ENCODE measurements at places on chromosomes 16 and 17. TPM values are rescaled to one million over a fixed set of nuclear protein-coding genes. Genes with fewer than 3 reads are reported as not detected.

GRCh38 chr17:18016426-18016825 is 22.5 kb downstream of the ATPAF2 start:
- no peak for DNase-seq

DNA sequence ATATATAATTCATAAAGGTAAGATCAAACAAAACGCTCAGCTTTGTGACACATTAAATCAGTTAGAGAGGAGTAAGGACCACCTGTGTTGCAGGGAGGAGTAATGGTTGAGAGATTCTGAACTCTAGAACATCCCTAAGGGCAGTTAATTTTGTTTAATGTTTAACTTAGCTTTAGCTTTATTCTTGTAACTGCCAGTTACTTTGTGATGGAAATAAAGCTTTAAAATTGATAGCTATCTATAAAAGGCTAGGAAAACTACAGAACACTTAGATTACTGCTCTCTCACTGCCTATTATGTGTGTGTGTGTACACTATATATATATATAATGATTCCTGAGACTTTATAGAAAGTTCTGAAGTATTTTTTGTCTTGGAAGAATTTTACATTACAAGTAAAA is 37.8 kb downstream of the PTRH2 start:
- no peak for DNase-seq

- no peak for DNase-seq
Observed at GRCh38 chr17:57984261-57984890, 3.7 kb downstream of the VEZF1 start.

DNA sequence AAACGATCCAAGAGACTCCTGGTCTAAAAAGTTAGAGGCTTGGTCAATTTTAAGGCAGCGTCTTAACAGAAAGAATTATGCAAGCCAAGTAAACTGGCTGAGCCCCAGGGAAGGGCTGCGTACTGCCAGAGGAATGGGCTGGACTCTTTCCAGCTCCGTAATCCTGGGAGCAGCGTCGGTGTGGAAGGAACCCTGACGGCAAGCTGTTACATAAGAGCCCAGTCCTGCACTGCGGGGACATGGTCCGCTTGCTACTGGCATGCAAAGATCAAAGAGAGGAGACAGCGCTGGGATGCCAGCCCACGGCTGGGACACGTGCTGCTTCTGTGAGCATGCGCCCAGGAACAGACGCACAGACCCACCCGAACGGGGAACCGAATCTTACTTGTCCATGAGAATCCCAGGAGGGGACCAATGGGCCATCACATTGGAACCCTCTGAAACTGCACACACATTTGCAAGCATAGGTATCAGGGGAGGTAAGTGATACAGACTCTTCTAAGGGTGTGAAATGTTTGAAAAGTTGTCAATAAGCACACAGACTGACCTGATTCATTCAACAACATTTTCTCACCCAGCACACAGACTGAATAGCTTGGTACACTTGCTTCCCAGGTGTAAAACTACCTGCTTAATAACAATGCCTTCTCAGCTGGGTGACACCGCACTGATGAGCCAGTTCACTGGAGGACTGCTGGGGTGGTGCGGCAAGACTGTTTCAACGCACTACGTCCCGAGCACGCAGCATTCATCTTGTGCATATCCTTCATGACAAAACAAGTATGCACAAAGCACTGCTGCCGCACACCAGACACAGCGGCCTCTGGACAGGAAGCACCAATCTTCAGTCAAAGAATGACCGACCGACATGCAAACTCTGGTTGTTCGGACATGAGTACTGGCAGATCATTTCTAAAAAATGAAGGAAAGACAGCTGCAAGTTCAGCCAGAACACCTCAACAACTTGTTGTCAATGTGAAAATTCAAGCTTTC is 94.9 kb downstream of the ANKRD11 start:
- DNase-seq: peak; percentile 97

DNA sequence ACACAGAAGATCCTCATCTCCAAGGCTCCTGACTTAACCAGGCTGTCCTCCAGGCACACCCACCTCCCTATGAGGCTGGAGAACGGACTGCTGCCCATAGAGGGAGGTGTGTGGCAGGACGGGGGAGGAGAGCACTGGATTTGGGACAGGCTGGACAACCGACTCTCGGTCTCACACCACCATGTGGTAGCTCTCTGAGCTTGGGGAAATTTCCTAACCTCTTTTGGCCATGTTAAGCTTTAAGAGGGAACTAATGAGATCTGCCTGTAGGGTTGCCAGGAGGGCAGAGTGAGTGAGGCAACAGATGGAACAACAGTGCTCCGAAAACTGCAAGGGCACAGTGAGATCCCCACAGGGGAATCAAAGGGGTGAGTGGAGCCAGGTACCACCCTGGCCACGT is 32.7 kb downstream of the RHBDL3 start:
- DNase-seq: no peak

DNA sequence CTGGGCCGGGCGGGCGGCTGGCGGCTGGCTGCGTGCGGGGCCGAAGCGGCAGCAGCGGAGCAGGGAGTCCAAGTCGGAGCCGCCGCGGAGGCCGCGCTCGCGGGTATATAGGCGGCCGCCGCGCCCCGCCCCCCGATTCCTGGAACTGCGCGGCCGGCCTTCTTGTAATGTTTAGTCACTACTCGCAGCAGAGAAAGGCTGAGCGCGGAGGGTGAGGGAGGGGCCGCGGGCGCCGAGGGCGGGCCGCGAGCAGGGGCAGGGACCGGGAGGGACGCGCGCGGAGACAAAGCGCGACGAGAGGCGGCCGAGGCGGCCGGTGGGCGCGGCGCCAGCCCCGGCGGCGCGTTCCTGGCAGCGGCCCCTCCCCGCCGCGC is at the start of gene SOCS3:
SOCS3 (minus strand) TSS at position 81 of the 374 bp plus-strand sequence. CDS start 982 bp downstream, outside the sequence.
- DNase-seq: peak; percentile 97

GRCh38 chr17:81471818-81472456 is 40.7 kb downstream of the ACTG1 start:
- peak; percentile 51 for DNase-seq

GRCh38 chr17:67215991-67216421 is 29.0 kb downstream of the HELZ start:
- DNase-seq: peak; percentile 21

GRCh38 chr17:50629902-50630301 is 4.8 kb upstream of the ABCC3 start:
- DNase-seq: no peak

DNA sequence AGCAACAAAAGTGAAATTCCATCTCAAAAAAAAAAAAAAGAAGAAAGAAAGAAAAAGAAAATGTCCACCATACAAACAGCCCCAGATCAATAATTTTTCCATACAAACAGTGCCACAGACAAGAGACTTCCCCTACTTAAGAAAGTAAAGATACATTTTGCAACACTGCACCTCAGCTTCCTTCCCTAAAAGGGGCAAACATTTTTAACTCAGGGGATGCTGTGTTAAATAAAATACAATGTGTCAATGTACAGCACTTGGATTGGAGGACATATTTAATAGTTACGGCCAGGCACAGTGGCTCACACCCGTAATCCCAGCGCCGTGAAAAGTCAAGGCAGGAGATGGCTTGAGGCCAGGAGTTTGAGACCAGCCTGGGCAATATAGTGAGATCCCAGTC is 22.3 kb downstream of the MYH11 start:
- DNase-seq: no peak

- no peak for DNase-seq
Observed at GRCh38 chr17:30238387-30239088, 3.0 kb upstream of the SLC6A4 start.

DNA sequence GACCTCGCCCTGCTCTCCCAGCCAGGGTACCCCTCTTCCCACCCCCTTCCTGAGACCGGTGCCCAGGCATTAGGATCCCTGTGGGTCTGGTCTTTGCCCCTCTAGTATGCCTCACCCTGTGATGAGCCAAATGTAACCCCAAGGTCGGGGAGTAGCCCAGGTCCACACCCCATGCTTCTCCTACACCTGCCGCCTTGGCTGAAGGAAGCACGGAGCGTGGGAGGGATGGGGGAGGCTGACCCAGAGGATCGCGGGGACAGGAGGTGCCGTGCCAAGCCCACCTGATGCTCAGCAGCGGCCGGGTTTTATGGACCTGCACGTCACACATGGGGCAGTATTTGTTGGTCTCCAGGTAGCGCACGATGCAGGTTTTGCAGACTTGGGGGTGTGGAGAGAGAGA is 8.8 kb downstream of the PCGF2 start:
- no peak for DNase-seq

DNA sequence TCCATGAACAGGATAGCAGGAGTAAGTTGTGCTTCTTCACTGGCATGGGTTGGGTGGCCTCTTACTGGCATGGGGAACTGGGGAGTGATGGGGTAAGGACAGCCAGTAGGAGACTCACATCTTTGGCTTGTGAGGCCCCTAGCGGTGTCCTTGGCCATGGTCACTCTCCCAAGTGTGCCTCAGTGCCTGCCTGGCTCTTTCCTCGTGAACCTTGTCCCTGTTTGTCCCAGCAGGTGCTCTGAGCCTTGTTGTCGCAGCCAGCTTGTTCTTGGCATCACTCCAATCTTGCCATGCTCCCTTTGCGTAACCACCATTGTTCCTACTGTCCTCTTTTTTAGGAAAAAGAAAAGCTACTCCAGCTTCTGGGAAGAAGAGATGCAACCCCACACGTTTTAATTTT is 53.6 kb upstream of the SDK2 start:
- DNase-seq: no peak

DNA sequence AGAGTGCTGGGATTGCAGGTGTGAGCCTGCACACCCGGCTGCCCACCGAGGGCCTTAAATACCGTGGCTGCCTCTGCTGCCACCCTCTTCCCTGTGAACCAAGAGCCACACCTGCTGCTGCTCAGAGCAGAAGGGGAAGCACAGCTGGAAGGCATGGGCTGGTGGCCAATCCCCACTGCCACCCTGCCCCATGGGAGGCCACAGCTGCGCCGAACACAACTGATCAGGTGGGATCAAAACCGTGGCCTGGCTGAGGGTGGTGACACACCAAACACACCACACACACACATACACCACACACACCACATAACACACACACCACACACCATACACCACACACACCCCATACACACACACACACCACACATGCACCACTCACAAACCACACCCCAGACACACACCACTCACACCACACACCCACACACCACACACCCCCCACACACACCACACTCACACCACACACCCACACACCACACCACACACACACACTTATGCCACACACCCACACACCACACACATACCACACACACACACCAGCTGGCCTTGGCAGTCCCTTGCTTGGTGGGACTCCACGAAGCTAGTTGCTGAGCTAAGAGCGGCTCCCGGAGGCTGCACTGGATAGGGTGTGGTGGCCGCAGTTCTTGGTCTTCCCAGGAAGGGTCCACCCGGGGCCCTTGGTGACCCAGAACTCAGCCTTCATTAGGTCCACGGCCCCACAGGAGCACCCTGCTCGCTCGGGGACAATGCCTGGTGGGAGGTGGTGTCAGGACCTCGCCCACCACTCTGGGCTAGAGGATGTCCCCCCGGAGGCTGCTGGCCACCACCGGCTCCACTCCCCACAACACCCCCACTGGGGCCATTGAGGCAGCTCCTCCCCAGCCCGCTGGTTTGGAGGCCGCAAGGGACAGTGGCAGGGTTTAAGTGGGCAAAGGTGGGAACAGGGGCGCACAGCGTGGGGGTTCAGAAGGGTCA is 14.9 kb downstream of the CEP131 start:
- no peak for DNase-seq

- DNase-seq: no peak
Observed at GRCh38 chr17:37082985-37083384, 134.2 kb downstream of the AATF start.

DNA sequence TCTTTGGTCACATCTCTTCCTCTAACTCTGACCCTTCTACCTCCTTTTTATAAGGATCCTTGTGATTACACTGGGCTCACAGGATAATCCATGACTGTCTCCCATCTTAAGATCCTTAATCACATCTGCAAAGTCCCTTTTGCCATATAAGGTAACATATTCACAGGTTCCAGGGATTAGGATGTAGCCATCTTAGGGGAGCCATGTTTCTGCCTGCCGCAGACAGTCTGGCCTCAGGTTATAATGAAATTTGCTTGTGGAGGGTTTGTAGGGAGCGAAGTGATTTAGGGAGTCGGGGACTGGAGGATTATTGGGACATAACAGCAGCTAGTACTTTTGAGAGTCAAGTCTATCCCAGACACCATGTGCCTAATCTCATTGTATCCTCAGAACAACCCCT is 7.7 kb downstream of the EEF2K start:
- DNase-seq: no peak

- no peak for DNase-seq
Observed at GRCh38 chr16:71514476-71514875, 11.8 kb upstream of the CHST4 start.

DNA sequence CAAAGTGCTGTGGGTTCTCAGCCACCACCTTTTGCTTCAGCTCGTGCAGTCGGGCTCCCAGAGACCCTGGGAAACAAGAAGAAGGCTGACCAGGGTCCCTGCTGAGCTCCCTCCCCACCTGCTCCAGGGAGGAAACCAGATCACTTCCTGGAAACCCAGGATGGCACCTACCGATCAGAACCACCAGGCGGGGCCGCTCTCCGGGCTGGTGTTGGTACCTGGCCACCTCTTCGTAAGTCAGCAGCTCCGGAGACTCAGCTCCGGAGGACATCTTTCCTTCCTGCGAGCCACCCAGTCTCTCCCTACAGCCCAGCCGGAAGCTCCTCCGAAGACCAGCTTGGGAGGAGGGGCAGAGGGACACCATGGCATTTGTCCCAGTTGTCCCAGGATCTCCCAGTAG is 18.9 kb downstream of the MPP3 start:
- no peak for DNase-seq

EIF3CL gene
- total RNA-seq: 67.4 TPM

SPATA22 gene
- total RNA-seq: 0.17 TPM

TPSD1 gene
- total RNA-seq: not detected

PRSS22 gene
- total RNA-seq: not detected

C17orf78 gene
- not detected for total RNA-seq

TOM1L1 gene
- 34.7 TPM for total RNA-seq

DHRS7C gene
- not detected for total RNA-seq

ZP2 gene
- total RNA-seq: not detected
